ENCODE measurements at places on chromosomes 16 and 17.

DNA sequence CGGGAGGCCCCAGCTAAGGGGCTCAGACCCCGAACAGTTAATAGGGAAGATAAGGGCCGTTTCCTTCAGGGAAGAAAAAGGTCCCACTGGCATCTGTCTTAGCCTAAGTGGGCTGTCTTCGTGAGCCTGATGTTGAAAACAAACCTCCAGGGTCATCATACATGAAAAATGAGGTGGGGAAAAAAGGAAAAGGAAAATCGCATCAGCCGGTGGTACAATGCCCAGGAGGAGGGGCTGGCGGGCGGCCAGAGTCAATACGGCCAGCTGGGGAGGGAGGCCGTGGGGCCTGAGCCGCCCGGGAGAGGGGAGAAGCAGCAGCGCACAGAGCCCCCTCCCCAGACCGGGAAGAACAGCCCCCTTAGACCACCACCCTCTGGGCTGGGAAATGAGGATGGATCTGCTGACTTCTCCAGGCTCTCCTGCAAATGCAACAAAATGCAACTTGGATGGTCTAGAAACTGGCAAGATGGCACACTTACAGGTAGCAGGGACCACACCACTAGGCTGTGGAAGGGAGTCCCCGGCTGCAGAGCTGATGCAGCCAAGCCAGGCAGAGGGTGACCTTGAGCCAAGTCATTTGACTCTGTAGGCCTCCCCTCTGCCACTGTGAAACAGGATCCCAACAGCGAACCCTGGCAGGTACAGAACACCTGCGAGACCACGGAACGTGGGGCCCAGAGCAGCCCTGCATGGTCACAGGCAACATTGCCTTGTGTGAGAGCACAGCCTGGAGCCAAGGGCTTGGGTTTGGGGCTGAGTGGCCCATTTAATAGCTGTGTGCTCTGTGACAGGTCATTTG, 448.5 kb downstream of the SOX9 start:
- peak; percentile 10 for DNase-seq

DNA sequence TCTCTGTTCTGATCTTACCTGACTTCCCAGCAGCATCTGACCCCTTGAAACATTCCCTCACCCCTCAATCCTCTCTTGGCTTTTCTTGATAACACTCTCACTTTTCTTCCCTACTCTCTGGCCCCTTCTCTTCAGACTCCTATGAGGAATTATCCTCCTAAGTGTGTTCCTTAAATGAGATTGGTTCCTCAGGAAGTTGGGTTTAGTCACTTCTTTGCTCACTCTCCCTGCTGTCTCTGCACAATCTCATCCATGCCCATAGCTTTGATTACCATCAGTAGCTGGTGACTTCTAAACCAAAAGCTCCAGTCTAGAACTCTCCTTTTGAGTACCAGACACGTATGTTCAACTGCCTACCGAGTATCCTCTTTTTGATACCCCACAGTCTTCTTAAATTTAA, 13.0 kb downstream of the MED24 start:
- no peak for DNase-seq

GRCh38 chr17:8001976-8002720, at the start of gene GUCY2D:
Gene GUCY2D (plus strand): TSS chr17:8002615. CDS start chr17:8003048, 433 bp downstream.
- no peak for DNase-seq

GRCh38 chr17:61783556-61784304, 79.6 kb downstream of the BRIP1 start:
- DNase-seq, result no peak

DNA sequence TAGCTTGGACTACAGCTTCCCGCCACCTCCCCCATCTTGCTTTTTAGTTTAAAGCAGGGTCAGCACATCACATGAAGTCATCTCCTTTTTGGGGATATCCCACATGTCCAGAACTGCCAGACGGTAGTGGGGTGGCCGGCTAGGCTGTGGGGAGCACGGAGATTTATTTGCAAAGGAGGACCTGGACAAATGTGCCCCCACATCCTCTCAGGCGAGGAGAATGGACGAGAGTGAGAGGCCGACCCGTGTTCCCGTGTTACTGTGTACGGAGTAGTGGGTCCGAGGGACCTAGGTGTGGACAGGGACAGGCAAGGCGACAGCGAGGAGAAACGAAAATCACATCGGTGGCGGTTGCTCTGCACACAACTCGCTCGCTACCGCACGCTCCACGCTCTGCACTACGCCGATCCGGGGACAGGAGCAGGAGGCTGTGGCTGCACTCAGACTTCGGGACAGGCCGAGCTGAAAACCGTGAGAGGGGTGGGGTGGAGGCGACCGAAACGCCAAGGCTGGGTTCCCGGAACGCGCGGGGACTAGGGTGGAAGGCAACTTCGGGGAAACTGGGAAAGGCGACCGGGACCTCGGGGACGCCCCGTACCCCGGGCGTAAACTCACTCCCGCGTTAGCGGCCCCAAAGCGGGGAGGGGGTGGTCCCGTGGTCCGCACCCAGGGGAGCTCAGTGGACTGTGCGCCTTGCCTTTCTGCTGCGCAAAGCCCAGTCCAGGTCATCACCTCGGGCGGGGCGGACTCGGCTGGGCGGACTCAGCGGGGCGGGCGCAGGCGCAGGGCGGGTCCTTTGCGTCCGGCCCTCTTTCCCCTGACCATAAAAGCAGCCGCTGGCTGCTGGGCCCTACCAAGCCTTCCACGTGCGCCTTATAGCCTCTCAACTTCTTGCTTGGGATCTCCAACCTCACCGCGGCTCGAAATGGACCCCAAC, at the start of gene MT1A:
Gene MT1A, plus strand, starts transcription at position 853 of the 937 bp plus-strand sequence. Its CDS starts 73 bp downstream, at position 926.
- no peak for DNase-seq

DNA sequence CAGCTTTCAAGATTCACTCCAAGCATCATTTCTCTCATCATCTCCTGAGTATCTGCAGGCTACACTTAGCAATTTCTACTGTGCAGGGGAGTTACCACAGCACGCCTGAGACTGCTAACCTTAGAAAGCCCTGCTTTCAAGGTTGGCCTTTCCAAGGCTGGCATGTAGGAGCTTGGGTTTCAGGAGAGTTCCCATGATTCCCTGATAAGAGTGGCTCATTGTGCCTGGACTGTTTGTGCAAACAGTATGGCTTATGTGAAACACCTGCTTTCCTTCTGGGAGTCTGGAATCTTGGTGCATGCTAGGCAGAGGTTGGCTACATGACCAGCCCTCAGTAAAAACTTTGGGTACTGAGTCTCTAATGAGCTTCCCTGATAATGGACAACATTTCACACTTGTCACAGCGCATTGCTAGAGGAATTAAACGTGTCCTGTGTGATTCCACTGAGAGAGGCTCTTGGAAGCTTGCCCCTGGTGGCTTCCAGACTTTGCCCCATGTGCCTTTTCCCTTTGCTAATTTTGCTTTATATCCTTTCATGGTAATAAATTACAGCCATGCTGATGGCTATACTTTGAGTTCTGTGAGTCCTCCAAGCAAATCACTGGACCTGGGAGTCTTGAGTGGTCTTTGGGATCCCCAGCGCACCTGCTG, 19.7 kb upstream of the RGS9 start:
- no peak for DNase-seq

- no peak for DNase-seq
Observed at GRCh38 chr17:80940171-80941123, 51.2 kb upstream of the CHMP6 start.

GRCh38 chr17:43905985-43906852, 1.1 kb downstream of the MPP2 start:
- DNase-seq, result peak; percentile 57

DNA sequence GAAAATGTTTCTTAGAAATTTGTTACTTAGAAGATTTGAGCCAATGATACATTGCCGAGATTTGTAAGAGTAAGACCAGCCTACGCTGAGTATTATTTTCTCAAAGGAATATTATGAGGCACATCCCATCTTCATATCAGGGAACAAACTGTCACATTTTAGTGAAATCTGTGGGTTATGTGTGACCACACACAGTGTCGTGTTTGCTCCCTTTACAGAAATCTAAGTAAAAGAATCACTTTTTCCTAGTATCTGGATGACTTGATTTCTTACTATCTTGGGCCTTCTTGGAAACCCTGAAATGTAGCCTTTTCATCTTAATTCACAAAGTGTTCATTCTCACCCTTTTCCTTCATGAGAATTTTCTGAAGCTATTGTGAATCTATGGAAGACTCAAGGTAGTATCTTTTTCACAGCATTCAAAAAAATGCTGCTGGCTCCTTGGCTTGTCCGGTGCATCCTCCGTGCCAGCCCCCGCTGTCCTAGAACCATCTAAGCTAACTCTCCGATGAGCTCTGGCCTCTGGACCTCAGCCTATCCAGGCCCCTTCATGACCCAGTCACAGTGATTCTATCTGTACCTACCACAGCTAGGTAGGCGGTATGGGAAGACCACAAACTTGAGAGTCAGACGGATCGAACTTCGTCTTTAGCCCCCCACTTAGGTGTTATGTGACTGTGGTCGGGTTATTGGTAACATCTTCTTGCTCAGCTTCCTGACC, 524.3 kb downstream of the MAF start:
- no peak for DNase-seq

DNA sequence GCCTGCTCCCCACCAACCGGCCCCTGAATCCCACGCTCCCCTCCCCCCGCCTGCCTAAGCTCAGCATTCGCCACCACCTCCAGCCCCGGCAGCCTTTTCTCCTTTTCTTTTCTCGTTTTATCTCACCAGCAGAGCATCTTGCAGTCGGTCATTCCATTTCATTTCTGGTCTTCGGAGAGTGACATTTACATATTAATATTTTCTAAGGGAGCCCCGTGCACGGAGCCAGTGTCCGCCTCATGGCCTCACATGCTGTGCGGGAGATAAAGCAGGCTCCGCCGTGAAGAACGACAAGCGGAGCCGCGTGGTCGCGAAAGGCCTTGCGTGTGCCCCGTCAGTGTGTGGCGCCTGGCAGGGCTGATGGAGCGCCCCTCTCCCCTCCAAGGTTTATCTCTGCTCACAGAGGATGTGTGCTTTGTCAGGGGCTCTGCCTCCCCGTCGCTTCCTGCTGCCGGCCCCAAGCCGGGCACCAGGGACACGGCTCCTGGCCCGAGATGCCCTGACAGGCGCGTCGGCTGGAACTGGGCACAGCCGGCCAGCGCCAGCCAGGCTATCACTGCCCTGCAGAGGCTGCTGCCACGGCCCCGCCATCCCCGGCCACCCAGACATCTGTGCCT, 95.5 kb upstream of the GSE1 start:
- no peak for DNase-seq

DNA sequence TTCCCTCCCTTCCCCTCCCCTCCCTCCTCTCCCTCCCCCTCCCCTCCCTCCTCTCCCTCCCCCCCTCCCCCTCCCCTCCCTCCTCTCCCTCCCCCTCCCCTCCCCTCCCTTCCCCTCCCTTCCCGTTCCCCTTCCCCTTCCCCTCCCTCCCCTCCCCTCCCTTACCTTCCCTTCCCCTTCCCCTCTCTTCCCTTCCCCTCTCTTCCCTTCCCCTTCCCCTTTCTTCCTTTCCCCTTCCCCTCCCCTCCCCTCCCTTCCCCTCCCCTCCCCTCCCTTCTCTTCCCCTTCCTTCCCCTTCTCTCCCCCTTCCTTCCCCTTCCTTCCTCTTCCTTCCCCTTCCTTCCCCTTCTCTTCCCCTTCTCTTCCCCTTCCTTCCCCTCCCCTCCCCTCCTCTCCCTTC, 61.1 kb downstream of the EMP2 start:
- no peak for DNase-seq

DNA sequence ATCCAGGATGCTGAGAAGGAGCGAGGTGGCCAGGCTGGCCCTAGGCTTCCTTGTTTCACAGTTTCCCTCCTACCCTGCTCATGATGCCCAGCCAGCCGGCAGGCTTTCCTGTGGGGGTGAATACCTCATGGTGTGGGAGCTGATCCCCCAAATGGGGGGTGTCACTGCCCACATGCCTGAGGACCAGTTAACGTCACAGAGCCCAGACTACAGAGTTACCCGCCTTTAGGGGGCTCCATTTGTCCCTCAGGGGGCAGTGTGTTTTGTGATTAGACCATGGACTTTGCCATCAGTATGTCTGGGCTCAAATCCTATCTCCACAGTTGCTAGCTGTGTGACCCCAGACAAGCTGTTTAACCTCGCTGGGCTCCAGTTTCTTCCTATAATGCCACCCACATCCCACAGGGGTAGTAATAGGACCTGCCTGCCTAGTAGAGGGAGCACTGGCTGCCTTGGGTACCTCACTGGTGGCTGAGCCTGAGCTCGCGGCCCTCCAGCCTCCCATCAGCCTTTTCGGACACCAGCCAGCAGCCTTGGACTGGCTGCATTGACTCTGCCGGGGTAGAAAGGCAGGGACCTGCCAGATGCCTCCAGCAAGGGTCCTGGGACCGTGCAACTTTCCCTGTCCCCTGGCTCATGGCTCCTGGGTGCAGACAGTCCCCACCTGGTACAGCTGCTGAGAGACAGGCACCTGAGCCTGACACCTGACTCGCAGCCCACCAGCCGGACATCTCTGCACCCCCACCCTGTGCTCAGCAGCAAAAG, 87.5 kb upstream of the GSE1 start:
- no peak for DNase-seq

DNA sequence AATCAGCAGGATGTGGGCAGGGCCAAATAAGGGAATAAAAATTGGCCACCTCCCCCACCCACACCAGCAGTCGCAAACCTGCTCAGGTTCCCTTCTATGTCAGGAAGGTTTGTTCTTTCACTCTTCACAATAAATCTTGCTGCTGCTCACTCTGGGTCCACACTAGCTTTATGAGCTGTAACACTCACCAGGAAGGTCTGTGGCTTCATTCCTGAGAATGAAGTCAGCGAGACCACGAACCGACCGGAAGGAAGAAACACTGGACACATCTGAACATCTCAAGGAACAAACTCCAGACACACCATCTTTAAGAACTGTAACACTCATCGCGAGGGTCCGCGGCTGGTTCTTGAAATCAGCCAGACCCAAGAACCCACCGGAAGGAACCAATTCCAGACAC, 115.5 kb upstream of the TBX2 start:
- DNase-seq, result no peak
